Activated T-helper 1 cell treated with anti-CD3 and anti-CD28 coated beads, Interleukin-2, amount 50 U/mL, for 16 hours (primary cell): ENCODE measurements at places on chromosomes 1 and 21.

DNA sequence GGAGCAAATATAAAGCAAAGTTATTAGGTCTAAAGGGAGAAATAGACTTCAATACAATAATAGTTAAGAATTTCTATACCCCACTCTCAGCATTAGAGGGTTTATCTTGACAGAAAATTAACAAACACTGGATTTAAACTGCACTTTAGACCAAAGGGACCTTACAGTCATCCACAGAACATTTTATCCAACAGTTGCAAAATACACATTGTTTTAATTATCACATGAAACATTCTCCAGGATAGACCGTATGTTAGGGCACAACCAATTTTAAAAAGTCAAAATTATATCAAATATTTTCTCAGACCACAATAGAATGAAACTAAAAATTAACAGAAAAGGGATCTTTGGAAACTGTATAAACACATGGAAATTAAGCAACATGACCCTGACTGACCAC lies 384.5 kb upstream of the C1orf87 start:
- DNase-seq = no peak

DNA sequence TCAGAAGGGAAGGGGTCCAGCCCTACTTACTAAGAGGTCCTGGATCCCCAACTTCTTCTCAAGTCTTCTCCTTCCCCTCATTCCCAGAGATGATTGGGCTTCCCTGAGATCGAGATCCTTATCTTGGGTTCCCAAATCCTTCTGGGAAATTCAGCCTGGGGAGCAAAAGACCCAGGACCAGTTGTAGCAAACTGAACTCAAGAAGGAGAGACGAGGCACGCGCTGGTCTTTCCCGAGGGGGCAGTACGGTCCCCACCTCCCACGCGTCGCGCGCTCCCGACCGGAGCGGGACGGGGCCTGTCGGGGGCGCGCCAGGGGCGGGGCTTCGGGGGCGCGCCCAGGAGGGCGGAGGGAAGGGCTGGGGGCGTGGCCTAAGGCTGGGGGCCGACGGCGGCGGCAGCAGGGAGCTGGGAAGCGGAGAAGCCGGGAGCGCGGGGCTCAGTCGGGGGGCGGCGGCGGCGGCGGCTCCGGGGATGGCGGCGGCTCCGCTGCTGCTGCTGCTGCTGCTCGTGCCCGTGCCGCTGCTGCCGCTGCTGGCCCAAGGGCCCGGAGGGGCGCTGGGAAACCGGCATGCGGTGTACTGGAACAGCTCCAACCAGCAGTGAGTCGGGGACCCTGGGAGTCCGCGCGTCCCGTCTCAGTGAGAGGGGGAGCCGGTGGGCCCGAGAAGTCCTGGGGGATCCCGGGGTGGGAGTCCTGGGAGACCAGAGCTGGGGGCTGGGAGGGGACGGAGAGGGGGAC lies at the start of gene EFNA3:
Gene EFNA3 (plus strand): TSS at position 369 of the 741 bp plus-strand sequence. CDS start 105 bp downstream, at position 474.
- no peak for DNase-seq

DNA sequence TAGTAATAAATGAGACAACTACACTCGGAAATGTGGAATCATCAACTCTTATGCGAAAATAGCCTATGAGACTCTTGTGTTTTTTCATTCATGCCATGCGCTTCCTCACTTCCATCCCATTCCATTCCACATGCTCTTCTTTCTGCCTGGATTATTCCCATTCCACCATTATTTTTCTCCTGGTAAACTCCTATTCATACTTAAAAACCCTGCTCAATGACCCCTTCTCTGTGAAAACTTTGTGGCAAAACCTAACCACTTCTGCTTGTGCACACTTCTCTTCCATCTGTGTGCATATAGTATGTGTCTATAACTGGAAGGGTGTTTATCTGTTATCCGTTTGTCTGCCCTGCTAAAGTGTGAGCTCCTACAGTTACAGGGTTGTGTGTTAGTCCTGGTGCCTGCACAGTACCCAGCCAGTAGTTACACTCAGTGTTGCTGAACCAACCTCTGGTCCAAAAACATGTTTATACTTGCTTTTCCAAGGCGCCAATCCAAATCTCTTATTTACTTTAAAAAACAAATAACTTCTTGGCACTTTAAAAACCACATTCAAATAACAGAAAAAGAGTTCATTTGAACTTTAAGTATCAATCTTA lies 10.7 kb downstream of the EPHX1 start:
- DNase-seq = no peak

- DNase-seq = no peak
These were observed 48.6 kb downstream of the WNT2B start for GRCh38 chr1:112557385-112557784.

DNA sequence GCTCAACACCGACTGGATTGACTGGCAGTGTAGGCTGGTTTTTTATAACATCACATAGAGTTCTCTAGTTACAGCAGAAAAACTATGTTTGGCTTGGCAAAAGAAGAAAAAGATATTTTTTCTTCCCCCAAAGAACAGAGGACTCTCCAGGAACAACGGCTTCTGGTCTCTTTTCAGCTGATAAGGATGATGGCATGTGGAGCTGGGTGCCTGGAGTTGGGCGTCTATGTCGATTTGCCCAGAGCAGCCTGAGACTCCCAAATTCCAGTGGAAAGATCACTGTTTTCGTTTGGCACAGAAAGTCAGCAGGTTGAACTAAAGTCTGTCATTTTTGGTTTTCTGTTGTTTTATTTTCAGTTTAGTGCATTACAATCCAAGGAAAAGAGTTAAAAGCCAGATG lies 91.1 kb downstream of the SMYD2 start:
- DNase-seq = no peak
